Brain (organoid and tissue), 16 donors: ENCODE measurements at places on chromosomes 5 and 9.

DNA sequence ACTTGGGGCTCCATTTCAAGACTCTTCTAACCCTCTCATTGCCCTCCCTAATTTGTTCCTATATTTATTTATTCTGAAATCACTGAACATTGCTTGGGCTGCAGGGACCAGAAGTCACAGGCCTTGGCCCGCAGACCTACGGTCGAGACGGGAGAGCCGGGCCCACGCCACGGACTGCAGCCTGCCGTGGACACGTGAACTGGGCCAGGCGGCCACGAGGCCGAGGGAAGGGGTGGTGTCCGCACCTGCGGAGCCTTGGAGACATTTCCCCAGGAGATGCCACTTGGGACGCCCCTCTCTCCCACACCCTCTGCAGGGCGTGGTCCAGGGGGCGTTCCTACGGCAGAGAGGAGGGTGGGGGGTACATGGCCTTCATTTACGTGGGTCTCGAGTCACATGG, 463.9 kb downstream of the ICE1 start:
- DNase-seq = no peak

GRCh38 chr9:36450110-36450732, 50.2 kb upstream of the RNF38 start:
- peak; percentile 38 for DNase-seq

DNA sequence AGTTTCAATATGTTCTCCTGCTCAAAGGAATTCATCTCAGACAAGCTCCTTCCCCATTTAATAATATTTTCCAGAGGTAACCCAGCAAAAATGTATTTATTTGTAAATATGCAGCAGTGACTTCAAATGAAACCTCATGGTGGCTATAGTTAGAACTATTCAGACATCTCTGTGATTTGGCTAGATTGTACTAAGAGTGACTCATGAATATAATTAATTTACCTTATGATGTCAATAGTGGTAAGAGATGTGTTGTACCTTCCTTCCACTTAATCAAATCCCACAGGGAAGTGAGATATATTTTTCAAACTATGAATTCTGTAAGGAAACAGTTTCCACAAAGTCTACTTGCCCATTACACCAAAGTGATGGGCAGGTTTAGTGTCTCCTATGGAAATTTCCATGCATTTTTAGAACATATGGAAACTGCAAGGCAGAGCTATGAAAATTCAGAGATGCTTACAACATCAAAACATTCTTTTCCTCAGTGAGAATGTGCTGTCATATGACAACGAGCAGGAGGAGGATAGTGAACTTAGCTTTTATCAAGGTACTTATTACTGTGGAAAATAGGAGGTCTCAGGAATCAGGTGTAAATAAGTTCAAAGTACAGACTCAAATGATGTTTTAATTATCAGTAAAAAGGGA, 34.0 kb upstream of the SPDL1 start:
- DNase-seq = no peak

GRCh38 chr9:103169798-103170197, 174.7 kb downstream of the CYLC2 start:
- no peak for DNase-seq

- no peak for DNase-seq
Observed at GRCh38 chr5:4192111-4192510, 596.5 kb downstream of the IRX1 start.

GRCh38 chr5:14574891-14575508, 6.6 kb upstream of the OTULINL start:
- peak; percentile 51 for DNase-seq

DNA sequence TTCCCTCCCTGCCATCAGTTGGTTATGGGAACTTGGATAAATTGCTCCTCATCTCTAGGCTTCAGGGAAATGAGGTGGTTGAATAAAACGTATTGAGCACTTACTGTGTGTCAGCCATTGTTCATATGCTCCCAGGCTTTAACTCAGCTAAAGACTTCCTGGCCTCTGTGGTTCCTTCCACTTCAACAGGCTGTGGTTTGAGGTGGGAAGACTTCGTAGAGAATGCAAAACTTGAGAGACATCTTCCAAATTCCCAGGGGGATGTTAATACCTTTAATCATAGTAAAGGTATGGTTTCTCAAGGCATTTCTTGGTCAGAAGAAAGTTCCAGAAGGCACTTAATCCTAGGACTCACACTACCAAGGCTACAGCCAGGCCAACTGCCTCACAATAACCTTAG, 1.5 kb upstream of the GPX3 start:
- DNase-seq = no peak

DNA sequence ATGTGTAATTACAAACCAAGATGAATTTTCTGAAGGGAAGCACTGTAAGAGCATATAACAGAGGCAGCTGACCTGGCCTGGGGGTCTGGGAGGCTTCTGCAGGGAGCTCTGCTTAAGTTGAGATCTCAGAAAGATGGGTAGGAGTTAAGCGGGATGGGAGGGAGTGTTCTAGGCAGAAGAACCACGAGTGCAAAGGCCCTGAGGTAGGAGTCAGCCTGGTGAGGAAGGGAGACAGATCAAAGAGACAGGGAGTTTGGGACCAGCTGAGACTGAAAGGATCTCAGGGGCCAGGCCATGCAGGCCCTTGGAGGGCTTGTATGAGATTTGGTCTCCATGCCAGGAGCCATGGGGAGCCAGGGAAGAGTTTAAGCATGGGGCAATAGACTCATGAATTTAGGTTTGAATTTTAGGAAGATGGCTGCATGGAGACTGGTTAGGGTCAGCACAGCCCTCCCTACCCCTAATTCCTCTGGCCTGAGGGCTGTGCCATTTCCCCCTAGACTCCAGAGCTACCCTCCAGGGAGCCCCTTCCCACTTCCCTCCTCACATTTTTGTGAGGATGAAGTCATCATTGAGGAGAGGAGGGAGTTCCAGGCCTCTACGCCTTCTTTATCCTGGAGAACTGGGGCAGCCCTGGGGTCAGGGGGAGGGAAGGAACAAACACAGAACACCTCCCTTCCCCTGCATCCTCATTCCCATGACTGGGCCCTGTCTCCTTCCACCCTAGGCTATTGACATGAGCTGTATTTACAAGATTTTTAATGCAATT, 4.8 kb upstream of the ARAP3 start:
- no peak for DNase-seq

DNA sequence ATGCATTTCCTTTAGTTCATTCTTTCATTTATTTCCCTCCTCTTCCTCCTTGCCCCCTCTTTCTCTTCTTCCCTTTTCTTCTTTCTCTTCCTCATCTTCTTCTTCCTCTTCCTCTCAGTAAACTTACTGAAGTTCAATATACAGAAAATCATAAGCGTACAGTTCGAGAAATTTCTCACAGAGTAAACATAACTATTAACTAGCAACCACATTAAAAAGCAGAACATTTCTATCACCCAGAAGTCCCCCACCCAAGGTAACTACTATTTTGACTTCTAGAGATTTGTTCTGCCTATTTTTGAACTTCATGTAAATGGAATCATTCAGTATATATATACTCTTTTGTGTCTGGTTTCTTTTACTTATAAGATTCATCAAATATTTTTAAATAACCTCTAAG, 48.2 kb downstream of the TNFAIP8 start:
- DNase-seq = no peak

- DNase-seq = no peak
Observed at GRCh38 chr5:98769959-98770208, 3.6 kb upstream of the RGMB start.

- peak; percentile 45 for DNase-seq
Observed at GRCh38 chr5:75265731-75266130, 29.1 kb upstream of the ANKRD31 start.

DNA sequence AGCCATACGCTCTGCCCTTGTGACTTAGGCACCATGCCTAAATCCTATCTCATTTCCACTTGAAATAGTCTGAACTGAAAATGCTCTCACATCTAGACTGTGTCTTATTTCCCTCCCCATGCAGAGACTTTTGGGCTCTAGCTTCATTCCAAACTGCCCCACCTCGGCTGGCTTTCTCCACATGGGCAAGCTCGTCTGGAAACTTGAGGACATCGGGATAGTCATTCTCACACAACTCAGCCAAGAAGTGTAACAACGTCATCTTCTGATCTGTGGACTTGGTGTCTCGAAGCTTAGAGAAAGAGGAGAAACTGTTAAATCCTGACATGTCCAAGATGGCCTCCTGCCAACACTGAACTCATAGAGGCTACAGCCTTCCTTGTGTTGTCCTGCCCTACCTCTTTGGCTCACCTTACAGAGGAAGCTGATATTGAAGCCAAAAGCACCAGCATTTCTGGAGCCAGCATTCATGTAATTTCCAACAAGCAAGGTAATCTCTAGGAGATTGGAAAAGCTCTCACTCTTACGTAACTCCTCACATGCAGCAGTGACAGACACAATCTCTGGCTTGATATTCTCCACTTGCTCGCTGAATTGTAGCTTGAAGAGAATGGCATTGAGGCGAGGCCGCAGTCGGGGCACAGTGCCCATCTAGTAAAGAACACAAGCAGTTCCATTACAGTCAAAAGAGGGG, 39.6 kb downstream of the PCDHGC5 start:
- no peak for DNase-seq

DNA sequence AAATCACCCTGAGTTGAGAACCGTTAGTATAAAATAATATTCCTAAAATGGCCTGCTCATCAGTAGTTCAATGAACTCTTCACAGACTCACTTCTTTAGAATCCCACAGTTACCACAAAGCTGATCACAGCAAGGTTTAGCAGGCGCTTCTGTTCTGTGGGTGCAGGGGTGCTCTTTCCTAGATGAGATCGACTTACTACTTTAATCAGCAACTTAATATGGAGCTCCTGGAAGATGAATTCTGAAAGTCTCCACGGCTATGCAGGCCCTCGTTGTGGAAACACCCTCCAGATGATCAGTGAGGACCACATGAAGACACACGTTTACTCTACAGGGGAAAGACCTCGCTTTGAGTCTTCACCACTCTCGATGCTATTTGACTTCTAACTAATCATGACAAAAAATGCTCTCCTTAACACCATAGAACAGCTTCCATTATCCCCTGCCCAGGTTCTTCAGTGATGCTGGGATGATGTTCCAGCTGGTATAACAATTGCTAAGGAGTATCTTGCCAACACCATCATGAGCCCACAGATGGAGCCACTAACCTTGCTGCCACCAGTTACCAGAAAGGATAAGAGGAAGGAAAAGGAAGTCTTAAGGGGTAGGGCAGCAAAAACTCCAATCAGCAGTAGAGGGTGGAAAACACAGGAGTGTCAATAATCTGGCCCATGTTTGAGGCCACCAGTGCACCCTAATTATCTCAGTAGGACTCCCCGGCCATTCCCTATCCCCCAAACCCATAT, 17.9 kb upstream of the GPX8 start:
- DNase-seq = no peak

DNA sequence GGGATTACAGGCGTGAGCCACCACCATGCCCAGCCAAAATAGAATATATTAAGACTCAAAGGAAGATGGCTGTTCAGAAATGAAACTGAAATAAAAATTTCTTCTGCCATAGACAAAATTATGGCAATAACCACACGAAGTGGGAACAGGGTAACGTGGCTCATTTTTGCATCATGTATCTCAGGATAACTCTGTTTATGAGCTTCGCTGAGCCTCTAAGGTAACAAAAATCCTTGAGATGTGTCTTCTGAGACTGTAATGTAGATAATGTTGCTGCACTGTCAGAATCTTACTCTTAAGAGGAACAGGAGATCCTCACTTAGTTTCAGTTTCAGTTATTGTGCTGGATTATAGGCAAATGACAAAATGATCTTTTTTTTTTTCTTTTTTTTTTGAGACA, 153.8 kb downstream of the GOLPH3 start:
- DNase-seq = no peak

DNA sequence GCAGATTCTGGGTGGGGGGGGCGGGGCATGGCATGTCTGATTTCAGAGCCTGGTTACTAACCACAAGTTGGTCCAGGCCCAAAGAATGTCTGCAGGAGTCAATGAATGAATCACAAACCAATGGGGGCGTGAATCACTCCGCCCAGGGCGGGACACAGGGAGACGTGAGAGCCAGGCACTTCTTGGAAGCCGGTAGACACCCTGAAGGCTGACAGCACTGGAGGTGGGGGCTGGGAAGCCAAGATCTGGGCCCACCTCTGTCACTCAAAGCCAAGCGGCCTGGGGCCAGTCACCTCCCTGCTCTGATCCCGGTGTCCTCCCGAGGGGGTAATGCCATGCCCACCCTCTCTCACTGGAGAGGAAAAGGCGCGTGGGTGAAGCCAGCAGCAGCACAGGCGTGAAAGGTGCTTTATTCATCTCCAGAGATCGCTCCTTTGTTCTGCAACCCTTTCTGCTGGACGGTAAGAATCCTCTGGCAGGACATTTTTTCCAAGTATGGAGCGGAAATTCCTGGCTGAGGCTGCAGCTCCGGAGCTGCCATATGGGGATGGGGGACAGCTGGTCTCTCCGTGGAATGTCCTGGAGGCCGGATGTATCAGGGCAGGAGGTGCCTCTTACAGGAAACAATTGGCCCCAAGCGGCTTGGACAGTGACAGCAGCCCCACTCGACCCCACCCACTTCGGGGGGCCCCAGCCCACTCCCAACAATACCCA, 85.0 kb downstream of the STK10 start:
- peak; percentile 13 for DNase-seq

GRCh38 chr5:140287801-140288521, 14.9 kb downstream of the PFDN1 start:
- no peak for DNase-seq

DNA sequence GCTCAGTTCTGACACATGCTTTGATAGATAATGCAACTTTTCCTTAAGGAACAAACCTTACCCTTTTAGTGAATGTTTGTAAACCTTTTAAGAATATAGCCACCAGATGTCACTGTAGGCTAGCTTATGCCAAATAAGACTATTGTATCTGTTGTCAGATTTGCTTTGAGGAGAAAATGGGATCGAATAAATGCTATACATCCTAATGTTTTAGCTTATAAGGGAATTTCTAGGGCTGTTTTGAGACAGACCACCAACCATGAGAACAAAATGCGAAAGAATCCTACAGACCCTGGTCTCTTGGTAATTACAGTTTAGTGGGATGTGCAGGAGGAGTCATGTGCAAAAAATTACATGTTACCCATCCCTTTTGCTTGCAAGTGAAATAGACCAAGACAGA, 127.6 kb upstream of the NMUR2 start:
- DNase-seq = peak; percentile 90

- DNase-seq = peak; percentile 23
Observed at GRCh38 chr9:9612270-9612669, 1000.5 kb downstream of the PTPRD start.

DNA sequence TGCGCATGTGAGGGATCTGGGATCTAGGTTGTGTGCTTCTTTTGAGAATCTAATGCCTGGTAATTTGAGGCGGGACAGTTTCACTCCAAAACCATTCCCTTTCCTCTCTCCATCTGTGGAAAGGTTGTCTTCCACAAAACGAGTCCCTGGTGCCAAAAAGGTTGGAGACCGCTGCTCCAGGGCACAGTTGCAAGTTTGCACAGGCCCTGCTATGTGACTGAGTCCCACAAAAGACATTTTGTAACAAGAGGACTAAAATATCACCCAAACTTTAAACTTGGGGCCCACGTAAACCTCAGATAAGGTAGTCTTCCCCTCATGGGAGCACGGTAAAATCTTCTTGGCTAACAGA, 5.8 kb upstream of the ZNF367 start:
- DNase-seq = no peak

DNA sequence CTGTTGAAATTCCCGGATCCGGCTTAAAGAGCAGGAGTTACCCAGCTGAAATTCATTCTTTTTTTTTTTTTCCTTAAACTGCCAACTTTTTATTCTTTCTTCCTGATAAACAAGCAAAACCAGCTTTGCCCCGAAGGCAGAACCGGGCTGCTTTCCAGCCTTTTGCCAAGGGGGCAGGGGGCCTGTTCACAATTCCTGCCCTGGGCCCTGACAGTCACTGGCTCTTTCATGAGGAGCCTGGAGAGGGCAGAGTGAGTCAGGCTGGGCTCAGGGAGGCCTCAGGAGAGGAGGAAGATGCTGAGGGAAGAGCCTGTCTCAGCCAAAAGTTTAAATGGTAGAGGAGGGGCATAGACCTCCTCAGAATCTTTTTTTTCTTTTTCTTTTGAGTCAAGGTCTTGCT, 4.8 kb downstream of the GLIPR2 start:
- DNase-seq = no peak
